ENCODE measurements at places on chromosomes 3 and 15. TPM values are rescaled to one million over a fixed set of nuclear protein-coding genes. Genes with fewer than 3 reads are reported as not detected.
A peak's percentile ranks its signal among the peaks of the same experiment; 100 is the strongest.

GRCh38 chr15:74027688-74028087, 33.2 kb downstream of the PML start:
- no peaks in the 10 kb centered on the region for H3K4me1 ChIP-seq
- DNase-seq: no peak
- no peak overlapping the region for H3K27ac ChIP-seq
- no peak overlapping the region for H3K4me3 ChIP-seq
- peaks cover 83% of the 10 kb centered on the region for H3K36me3 ChIP-seq

GRCh38 chr3:187107989-187108388, 31.3 kb downstream of the RPL39L start:
- DNase-seq: no peak
- peaks cover 6% of the 10 kb centered on the region for H3K36me3 ChIP-seq
- no peak overlapping the region for H3K27ac ChIP-seq
- peaks cover 4% of the 10 kb centered on the region for H3K4me1 ChIP-seq
- H3K27me3 ChIP-seq: no peaks in the 10 kb centered on the region
- no peak overlapping the region for H3K4me3 ChIP-seq

- H3K27ac ChIP-seq: no peak overlapping the region
- H3K36me3 ChIP-seq: peaks cover 27% of the 10 kb centered on the region
- no peaks in the 10 kb centered on the region for H3K27me3 ChIP-seq
These were observed 34.0 kb downstream of the CBLB start for GRCh38 chr3:105834768-105835167.

- no peak overlapping the region for H3K27ac ChIP-seq
- peaks cover 10% of the 10 kb centered on the region for H3K4me1 ChIP-seq
- no peak overlapping the region for H3K4me3 ChIP-seq
These were observed 29.7 kb downstream of the CRYGS start for GRCh38 chr3:186514296-186515002.

GRCh38 chr15:76342058-76342381, 5.4 kb downstream of the ISL2 start:
- no peak overlapping the region for H3K27ac ChIP-seq
- H3K4me3 ChIP-seq: peak overlapping the region; percentile 67
- H3K36me3 ChIP-seq: peaks cover 10% of the 10 kb centered on the region
- no peak for DNase-seq
- H3K4me1 ChIP-seq: no peaks in the 10 kb centered on the region

GRCh38 chr3:66363148-66363547, 137.7 kb downstream of the LRIG1 start:
- H3K4me1 ChIP-seq: no peaks in the 10 kb centered on the region
- H3K27me3 ChIP-seq: no peaks in the 10 kb centered on the region
- no peak overlapping the region for H3K27ac ChIP-seq
- DNase-seq: no peak
- H3K36me3 ChIP-seq: peaks cover 10% of the 10 kb centered on the region

DNA sequence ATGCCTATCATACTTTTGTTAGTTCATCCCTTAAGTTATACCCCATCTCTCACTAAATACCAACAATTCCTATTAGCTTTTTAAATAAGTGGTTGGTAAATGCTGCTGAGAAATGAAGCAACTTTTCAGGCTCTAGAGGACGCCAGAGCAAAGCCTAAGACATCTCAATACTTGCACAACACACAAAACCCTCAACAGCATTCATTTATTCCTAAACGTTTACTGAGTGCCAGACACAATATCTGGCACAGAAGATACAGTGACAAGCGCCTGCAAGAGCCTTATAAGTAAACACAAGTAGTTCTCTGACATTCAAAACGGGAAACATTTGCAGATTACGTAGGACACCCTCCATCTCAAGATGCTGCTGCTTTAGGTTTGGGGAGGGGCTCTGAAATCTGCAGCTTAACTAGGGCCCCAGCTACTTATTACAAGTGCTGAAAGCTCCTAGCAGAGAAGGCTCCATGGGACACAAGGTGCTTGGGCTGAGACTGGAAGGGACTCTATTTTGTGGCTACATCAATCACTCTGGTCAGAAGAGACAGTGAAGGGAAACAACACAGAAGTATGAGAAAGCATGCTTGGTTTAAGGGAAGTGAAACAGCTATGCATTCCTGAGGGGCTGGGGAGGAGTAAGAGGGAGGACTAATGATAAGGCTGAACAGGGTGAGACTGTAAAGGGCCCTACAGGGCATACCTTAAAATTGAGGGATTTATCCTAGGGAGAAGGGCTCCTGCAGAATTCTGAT, 311.3 kb downstream of the PLCL2 start:
- DNase-seq: peak; percentile 23
- no peak overlapping the region for H3K4me3 ChIP-seq

- H3K36me3 ChIP-seq: no peaks in the 10 kb centered on the region
- peak; percentile 35 for DNase-seq
- H3K27me3 ChIP-seq: no peaks in the 10 kb centered on the region
- no peak overlapping the region for H3K4me3 ChIP-seq
These were observed 955.7 kb downstream of the TUSC7 start for GRCh38 chr3:117665296-117665695.

- no peak overlapping the region for H3K27ac ChIP-seq
- H3K27me3 ChIP-seq: no peaks in the 10 kb centered on the region
- no peaks in the 10 kb centered on the region for H3K4me1 ChIP-seq
- no peaks in the 10 kb centered on the region for H3K36me3 ChIP-seq
- no peak for DNase-seq
- no peak overlapping the region for H3K4me3 ChIP-seq
These were observed 4.6 kb downstream of the FSIP1 start for GRCh38 chr15:39778021-39778420.

DNA sequence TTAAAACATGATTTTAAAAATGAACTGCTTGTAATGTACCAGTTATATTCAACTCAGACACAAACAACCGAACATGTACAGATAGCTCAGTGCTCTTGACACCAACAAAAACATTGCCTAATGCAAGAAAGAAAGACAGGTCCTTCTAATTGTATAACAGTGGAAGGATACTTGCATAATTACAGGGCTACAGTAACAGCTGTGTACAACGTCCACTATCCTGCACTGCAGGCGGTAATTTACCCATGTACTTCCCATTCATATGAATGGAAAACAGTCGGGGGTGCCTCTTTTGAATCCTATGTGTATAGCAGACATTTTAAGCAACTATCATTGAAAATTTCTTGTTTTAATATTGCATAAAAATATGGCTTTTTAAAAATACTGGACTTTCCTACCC, 41.1 kb upstream of the PLSCR5 start:
- H3K36me3 ChIP-seq: no peaks in the 10 kb centered on the region
- no peak overlapping the region for H3K27ac ChIP-seq
- no peak for DNase-seq
- no peak overlapping the region for H3K4me3 ChIP-seq
- no peaks in the 10 kb centered on the region for H3K4me1 ChIP-seq

DNA sequence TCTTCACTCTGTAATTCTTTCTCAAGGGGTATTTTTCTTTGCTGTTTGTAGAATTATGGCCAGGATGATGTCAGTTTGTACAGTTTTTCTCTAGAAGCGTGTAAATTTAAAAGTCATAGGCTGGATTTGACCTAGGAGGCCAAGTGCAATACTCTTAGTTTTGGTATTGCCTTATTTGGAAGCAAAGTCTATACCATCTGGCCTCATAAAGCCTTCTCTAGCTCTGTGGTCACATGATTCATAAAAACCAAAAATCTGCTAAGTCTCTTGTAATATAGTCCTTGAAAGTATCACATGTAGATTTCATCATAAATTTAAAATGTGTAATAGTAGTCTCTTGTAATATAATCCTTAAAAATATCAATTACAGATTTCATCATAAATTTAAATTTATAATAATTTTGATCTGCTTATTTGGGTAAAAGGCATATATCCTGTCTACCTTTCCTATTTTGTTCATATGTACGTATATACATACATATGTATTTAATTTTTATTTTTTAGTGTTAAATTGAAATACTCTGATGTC, 25.6 kb downstream of the TEX9 start:
- H3K36me3 ChIP-seq: no peaks in the 10 kb centered on the region
- H3K27me3 ChIP-seq: no peaks in the 10 kb centered on the region
- H3K27ac ChIP-seq: no peak overlapping the region
- H3K4me3 ChIP-seq: no peak overlapping the region
- H3K4me1 ChIP-seq: no peaks in the 10 kb centered on the region

GRCh38 chr3:63673111-63673510, 20.6 kb downstream of the SNTN start:
- H3K27ac ChIP-seq: no peak overlapping the region
- no peaks in the 10 kb centered on the region for H3K36me3 ChIP-seq
- H3K27me3 ChIP-seq: no peaks in the 10 kb centered on the region
- peak; percentile 65 for DNase-seq
- H3K4me3 ChIP-seq: no peak overlapping the region
- peaks cover 6% of the 10 kb centered on the region for H3K4me1 ChIP-seq

DNA sequence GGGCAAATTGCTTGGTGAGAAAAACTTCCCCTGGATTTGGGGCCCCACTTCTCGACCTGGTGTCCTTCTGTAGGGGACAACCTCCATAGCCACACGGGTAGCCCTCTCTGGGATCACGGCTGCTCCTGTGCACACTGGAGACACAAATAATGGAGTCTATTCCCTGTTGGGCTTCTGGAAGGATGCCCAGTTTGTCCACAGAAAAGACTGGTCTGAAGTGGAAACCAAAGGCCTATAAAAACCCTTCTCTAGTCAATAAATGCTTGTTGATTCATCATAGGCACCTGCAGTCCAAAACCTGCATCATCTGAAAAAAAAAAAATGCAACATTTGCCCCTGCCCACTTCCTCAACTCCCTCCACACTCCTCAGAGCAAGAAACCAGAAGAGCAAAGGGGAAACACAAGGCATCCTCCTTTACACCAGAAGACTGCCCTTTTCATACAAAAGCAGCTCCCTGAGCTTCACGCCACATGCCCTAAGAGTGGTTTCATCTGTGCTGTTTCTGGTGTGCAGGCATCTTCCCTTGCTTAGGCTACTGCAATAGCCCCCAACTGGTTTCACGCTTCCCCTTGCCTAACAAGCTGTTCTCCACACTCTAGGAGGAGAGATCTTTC, 36.3 kb downstream of the SRGAP3 start:
- peaks cover 30% of the 10 kb centered on the region for H3K4me1 ChIP-seq
- no peak overlapping the region for H3K27ac ChIP-seq
- H3K27me3 ChIP-seq: no peaks in the 10 kb centered on the region
- no peak for DNase-seq
- H3K4me3 ChIP-seq: no peak overlapping the region
- H3K36me3 ChIP-seq: no peaks in the 10 kb centered on the region

GRCh38 chr15:92608866-92609700, 46.5 kb downstream of the FAM174B start:
- peaks cover 8% of the 10 kb centered on the region for H3K27me3 ChIP-seq
- H3K4me3 ChIP-seq: no peak overlapping the region
- H3K27ac ChIP-seq: no peak overlapping the region
- DNase-seq: no peak
- peaks cover 4% of the 10 kb centered on the region for H3K4me1 ChIP-seq

- H3K27me3 ChIP-seq: no peaks in the 10 kb centered on the region
- no peak overlapping the region for H3K4me3 ChIP-seq
- no peak for DNase-seq
- no peaks in the 10 kb centered on the region for H3K4me1 ChIP-seq
- no peak overlapping the region for H3K27ac ChIP-seq
- no peaks in the 10 kb centered on the region for H3K36me3 ChIP-seq
These were observed 192.9 kb downstream of the ZBBX start for GRCh38 chr3:167187221-167187620.

- DNase-seq: no peak
- H3K4me1 ChIP-seq: no peaks in the 10 kb centered on the region
- peaks cover 43% of the 10 kb centered on the region for H3K36me3 ChIP-seq
These were observed 86.1 kb upstream of the CGNL1 start for GRCh38 chr15:57290187-57290586.

DNA sequence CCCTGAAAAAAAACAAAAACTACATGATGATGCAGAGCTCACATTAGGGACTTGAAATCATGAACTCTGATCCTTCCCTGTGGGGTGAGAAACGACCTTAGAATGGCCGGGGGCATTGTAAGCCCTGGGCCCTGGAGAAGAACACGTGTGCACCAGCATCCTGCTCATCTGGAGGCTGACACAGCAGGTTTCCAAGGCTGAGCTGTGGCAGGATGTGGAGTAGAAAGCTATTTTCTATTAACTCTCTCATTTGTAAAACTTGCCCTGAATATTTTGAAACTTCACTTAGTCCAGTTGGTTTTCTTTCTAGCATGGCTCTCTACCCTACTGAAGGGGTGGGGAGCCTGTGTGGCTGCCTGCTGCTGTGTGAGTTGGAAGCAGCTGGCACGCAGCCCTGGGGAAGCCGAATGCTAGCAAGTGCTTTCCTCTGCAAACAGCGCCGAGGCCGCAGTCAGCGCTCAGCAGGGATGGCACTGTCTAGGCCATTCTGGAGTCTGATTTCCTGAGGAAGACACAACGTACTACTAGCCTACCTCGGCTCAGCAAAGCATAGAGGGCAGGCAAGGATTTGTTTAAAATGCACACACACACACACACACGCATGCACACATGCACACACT, 58.0 kb downstream of the GABRG3 start:
- H3K4me1 ChIP-seq: no peaks in the 10 kb centered on the region
- no peaks in the 10 kb centered on the region for H3K36me3 ChIP-seq
- no peak overlapping the region for H3K4me3 ChIP-seq
- DNase-seq: no peak

DNA sequence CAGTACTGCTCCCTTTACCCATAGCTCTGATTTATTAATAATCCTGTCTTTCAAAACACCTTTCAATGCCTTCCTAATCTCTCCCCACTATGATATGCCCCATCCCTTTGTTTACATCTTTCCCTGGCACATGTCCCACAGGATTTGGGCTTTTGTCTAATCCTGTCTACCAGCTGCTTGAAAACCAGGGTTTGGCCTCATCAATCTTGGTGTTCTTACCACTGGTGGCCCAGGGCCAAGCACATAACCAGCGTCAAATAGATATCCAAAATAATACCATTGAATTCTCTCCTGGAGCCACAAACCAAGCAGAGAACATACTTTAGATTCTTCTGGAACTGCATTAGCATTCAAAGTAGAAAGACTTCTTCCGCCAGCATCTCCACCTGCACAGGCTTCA, 104.8 kb upstream of the PPP2R3A start:
- H3K27me3 ChIP-seq: peaks cover 12% of the 10 kb centered on the region
- H3K27ac ChIP-seq: no peak overlapping the region
- H3K4me3 ChIP-seq: no peak overlapping the region
- no peaks in the 10 kb centered on the region for H3K4me1 ChIP-seq
- no peaks in the 10 kb centered on the region for H3K36me3 ChIP-seq
- no peak for DNase-seq

Gene ABCC5
- 17.9 TPM for total RNA-seq

Gene KCNMB2
- total RNA-seq: not detected

Gene CAMK2N2
- 6.1 TPM for total RNA-seq

Gene DIS3L
- 35.6 TPM for total RNA-seq

Gene GOLGA6B
- not detected for total RNA-seq

Gene ACKR4
- not detected for total RNA-seq

Gene EPHA3
- not detected for total RNA-seq

Gene GOLGA6L4
- 2.3 TPM for total RNA-seq

Gene TTLL13
- total RNA-seq: not detected

Gene CRABP1
- total RNA-seq: not detected

Gene C2CD4B
- not detected for total RNA-seq

Gene PP2D1
- total RNA-seq: not detected

Gene PLCB2
- 0.15 TPM for total RNA-seq

Gene ALDH1L1
- 1.5 TPM for total RNA-seq

Measured in MCF 10A (cell line).